ENCODE measurements at places on chromosomes 4 and X.

GRCh38 chrX:111876646-111877045, 665 bp downstream of the TRPC5OS start:
- DNase-seq, result no peak

DNA sequence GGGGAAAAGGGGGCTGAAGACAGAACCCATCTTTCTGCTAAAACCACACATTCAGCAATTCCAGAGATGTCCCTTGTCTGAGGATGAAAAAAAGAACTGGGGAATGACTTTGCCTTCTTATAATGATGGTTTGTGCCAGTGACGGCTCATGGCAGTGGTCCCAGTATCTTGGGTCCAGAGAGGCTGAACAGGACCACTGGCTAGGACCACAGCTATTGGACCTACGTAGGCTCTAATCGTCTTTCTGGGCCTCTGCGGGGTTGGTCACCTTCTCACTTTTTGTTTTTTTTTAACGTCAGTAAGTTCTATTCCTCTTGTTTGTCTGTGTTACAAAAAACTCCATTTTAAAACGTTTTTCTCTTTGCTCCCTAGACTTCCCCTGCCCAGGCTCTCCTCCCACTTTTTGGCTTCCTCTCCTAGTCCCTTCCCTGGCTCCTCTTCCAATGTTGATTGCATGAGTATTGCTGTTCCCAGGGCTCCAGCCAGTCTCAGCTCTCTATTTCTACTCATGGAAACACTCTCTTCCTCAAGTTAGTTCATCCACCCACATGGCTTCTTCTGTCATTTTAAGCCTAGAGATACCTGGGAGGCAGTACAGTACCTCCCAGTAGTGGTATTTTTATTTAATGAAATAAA, 52.6 kb upstream of the STX18 start:
- DNase-seq, result no peak

GRCh38 chrX:131703646-131704045, 159.8 kb downstream of the OR13H1 start:
- DNase-seq, result no peak

DNA sequence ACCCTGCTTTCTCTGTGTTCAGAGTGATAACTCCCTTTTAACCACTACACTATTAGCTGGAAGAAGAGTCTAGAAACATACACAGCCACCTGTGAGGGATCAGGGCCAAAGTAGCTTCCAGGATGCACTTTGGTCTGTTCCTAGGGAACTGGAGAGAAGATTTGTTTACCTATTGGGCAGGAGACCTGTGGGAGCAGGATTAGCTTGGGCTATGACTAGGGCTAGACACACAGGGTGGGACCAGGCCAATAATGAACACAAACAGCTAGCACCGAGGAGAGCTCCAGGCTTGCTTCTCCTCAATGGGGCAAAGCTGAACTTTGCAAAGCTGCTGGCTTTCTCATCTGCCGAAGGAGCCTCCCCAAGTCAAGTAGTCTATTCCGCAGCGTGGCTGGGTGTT, 24.4 kb upstream of the MAP7D3 start:
- no peak for DNase-seq

- DNase-seq, result no peak
Measured at GRCh38 chr4:33566649-33567048, 2677.7 kb downstream of the ARAP2 start.

GRCh38 chr4:187470061-187470460, 525.5 kb upstream of the ZFP42 start:
- DNase-seq, result no peak

DNA sequence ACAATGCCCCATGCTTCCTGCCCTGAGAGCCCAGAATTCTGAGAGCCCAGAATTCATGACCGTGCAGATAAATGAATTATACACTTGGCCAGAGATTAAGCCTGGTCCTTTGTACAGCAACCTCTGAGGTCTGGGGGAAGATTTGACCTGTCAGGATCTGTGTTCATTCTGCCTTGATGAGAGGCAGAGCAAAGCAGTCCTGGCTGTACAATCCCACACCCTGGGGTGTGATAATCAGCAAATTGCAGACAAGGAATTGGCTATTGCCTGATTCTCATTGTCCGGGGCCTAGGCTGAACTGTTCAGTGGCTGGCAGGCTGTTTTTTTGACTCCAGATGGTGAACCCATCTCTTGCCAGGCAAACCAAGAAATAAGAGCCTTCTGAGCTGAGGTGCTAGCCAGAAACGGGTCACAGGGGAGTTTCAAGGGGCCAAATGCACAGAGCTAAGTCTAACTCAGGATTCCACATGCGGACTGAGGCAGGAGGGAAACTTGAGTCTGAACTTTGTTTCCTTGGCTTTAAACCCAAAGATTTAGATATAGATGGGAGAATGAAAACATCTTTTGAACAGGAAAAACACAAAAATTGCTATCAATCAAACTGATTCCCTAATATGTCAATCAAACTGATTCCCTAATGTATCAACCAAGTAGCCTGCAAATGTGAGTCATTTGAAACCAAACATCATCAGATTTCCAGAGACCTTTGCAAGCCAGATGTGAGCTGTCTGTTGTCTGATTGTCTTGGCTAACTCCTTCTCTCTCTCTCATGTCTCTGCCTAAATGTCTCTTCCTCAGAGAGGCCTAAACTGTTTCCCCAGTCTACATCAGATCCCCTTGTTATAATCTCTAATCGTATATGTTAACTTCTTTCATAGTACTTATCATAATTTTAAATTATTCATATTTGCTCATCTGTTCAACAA, 159.3 kb downstream of the ATG4A start:
- no peak for DNase-seq

DNA sequence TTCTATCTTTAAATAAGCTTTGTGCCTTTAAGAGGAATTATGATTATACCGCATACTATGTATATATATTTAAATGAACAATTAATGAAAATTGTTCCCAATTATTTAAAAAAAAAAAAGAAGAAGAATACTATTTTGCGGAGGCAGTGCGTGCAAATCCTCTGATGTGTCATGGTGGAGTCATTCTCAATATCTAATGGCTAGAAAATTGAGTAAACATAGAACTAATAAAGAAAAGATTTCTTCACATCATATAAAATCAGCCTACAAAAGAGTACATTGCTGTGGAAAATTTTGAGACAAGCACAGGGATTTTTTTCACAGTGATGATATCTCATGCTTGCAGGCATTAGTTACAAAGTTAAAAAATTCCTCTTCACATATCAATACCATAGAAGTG, 2.6 kb upstream of the EREG start:
- no peak for DNase-seq

DNA sequence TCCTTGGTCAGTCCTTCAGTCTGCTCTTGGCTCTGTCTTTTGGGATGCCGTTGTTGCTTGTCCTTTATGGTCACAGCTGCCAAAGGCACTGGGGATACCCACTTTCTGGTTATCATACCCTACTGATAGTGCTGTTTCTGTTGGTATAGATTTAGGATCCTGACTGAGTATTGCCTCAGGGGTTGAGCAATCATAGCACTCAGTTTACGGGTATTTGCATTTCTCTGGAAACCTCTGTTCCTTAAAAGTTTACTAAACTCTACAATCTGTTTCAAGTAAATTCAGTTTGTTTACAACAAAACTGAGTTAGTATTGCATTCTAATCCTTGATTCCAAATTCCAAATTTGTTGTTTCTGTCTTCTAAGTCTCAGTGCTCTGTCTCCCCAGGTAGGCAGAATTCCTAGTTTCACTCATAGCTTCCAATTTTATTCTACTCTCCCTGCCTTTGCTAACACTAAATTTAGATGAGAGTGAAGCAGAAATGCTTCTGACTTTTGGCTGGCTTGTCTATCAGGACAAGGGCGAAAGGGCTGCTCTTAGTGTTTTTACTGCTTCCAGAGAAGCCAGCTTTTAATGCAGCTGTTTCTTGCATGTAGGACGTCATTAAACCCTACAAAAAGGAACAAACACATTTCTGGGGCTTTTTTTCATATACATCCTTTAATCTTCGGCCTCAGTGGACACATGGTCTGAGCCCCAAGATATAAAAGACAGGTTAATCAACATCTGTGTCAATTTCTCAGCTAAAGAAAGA, 17.2 kb upstream of the TET2 start:
- no peak for DNase-seq
